ENCODE measurements at places on chromosomes 12 and 14. TPM values are rescaled to one million over a fixed set of nuclear protein-coding genes. Genes with fewer than 3 reads are reported as not detected.

Gene TAS2R13
- not detected for polyA plus RNA-seq

DNA sequence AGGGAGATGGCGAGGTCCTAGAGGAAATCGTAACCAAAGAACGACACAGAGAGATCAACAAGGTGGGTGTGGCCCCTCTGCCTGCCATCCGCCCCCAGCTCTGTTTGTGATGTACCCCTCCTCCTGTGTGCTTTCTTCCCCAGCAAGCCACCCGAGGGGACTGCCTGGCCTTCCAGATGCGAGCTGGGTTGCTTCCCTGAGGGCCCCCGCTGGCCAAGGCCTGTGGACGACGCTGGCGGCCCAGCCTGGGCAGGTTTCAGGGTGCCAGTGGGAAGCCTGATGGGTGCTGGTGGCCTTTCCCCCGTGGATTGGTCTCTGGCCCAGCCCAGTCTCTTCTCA is 2.0 kb downstream of the ARL6IP4 start:
- DNase-seq, result no peak
- peaks cover 11% of the 10 kb centered on the region for H3K36me3 ChIP-seq
- H3K27ac ChIP-seq, result peak overlapping the region; percentile 94
- H3K4me3 ChIP-seq, result no peak overlapping the region
- H3K27me3 ChIP-seq, result no peaks in the 10 kb centered on the region

DNA sequence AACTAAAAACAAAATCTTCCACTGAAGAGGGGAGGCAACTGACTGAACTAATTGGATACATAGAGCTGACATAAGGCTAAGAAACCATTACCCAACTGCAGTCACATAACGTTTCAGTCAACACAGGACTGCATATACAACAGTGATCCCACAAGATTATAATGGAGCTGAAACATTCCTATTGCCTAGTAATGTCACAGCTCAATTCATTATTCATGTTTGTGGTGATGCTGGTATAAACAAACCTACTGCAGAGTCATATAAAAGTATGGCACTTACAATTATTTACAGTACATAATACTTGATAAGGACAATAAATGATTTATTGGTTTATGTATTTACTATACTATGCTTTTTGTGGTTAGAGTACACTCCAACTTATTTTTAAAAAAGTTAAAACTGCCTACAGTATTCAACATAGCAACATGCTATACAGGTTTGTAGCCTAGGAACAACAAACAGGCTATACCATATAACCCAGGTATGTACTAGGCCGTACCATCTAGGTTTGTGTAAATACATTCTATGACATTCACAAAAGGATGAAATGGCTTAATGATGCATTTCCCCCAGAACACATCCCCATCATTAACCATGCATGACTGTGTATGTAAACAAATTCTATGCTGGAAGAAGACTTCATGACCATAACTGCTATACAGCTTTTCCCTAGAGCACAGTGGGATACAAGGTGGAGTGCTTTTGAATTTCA is 4.3 kb downstream of the NAP1L1 start:
- no peak overlapping the region for H3K4me3 ChIP-seq
- no peaks in the 10 kb centered on the region for H3K36me3 ChIP-seq
- DNase-seq, result no peak
- H3K4me1 ChIP-seq, result peaks cover 25% of the 10 kb centered on the region
- no peak overlapping the region for H3K27ac ChIP-seq
- no peaks in the 10 kb centered on the region for H3K27me3 ChIP-seq

GRCh38 chr12:98509063-98509462 is 6.3 kb upstream of the TMPO start:
- no peak for DNase-seq
- no peak overlapping the region for H3K27ac ChIP-seq
- H3K4me1 ChIP-seq, result peaks cover 21% of the 10 kb centered on the region
- H3K36me3 ChIP-seq, result no peaks in the 10 kb centered on the region
- no peaks in the 10 kb centered on the region for H3K27me3 ChIP-seq

Gene FAM90A1
- polyA plus RNA-seq, result 0.41 TPM

GRCh38 chr14:88727057-88727456 is 65.7 kb downstream of the EML5 start:
- no peak overlapping the region for H3K4me3 ChIP-seq
- no peaks in the 10 kb centered on the region for H3K27me3 ChIP-seq
- H3K36me3 ChIP-seq, result no peaks in the 10 kb centered on the region
- no peak for DNase-seq
- no peak overlapping the region for H3K27ac ChIP-seq

DNA sequence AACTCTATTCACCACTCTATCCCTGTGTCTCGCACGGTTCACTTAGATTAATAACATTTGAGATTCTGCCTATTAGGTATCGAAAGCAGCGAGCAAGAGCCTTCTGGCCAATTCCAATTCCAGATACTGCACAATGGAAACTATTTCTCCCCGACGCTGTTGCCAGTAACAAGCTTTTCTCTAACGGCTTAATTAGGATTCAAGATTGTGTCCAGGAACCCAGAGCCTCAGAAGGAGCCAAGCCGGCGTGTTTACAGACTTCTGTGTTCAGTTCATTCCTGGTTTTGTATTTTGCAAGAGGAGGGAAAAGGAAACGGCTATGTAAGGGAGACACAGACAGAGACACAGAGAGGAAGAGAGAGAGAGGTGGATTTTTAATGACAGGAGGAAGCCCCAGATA is 185.6 kb downstream of the DICER1 start:
- peaks cover 7% of the 10 kb centered on the region for H3K4me1 ChIP-seq
- peak; percentile 91 for DNase-seq
- peak overlapping the region; percentile 14 for H3K4me3 ChIP-seq
- H3K27ac ChIP-seq, result peak overlapping the region; percentile 79

- H3K27ac ChIP-seq, result peak overlapping the region; percentile 96
- H3K4me1 ChIP-seq, result peaks cover 68% of the 10 kb centered on the region
Observed at GRCh38 chr14:68551045-68551683, 241.7 kb downstream of the ZFP36L1 start.
